ENCODE measurements at places on chromosomes 4 and X.

DNA sequence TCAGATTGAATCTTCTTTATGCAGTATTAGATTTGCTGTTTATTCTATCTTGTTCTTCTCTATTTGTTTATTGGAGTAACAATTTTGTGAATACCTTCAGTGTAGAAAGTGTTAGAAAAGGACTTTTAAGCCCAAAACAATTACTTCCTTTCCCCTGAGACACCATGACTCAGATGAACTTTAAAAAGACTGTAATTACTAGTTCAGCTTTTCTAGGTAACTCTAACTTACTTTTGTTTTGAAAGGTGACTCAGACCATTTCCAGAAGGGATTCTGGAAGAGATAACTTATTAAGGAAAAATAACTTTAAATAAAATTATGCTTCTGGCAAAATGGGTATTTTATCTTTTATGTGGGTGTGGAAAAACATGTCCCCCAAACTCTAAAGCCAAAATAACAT is 561.5 kb upstream of the PCDH10 start:
- no peak for DNase-seq

DNA sequence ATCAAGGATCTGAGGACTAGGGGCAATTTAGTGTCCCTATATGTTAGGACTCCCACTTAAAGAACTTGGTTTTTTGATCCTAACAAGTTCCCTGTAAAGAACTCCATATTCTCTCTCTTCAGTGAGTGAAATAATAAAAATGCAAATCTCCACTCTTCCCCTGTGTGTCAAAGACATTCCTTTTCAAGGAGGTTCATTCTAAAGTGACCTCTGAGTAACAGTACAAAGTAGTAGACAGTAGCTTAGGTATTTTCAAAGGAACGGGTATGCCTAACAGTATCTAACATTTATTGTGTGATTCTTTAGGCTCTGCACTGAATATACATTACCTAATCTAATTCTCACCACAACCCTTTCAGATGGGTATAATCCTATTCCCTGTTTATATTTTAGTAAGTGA is 58.4 kb upstream of the SCOC start:
- DNase-seq: no peak

- peak; percentile 39 for DNase-seq
These were observed 4.8 kb downstream of the FRMPD3 start for GRCh38 chrX:107454302-107454701.

- DNase-seq: no peak
These were observed 308.1 kb downstream of the PTTG2 start for GRCh38 chr4:38268108-38268820.

DNA sequence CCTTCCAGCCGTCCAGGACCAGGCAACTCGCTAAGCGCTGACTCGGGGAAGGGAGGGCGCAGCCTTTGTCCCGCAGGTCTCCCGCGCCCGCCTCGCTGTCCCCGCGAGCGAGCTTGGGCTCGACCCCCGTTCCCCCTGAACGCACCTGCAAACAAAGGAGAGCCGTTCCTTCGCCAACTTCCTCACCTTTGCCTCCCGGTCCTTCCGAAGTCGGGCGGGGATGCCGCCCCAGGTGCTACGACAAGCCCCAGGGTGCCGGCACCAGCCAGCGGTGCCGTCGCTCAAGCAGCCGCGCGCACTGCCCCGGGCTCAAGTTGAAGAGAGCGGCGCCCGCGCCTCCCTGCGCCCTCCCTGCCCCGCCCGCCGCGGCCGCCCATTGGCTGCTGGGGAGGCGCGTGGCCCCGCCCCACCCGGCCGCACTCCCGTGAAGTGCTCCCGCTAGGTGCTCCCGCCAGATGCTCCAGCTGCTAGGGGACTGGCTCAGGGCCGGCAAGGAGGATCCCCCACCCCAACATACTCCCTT is 107.1 kb downstream of the NSUN7 start:
- peak; percentile 27 for DNase-seq

GRCh38 chr4:82043809-82044137 is 330.0 kb downstream of the HNRNPD start:
- no peak for DNase-seq

DNA sequence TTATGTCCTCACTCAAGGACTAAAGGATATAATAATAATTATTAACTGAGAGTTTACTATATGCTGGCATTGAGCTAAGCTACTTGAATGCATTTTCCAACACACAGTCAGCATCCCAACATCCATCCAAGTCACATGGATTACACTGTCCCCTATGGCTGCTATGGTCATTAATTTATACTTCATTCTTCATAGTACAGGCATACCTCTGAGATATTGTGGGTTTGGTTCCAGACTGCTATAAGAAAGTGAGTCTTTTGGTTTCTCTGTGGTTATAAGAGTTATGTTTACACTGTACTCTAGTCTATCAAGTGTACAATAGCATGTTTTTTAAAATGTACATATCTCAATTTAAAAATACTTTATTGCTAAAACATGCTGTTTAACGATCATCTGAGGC is 89.2 kb downstream of the LNX1 start:
- DNase-seq: no peak

- DNase-seq: no peak
These were observed 14.9 kb downstream of the PKD2 start for GRCh38 chr4:88022289-88022688.

- DNase-seq: no peak
These were observed 41.1 kb downstream of the AFF1 start for GRCh38 chr4:86975927-86976326.

DNA sequence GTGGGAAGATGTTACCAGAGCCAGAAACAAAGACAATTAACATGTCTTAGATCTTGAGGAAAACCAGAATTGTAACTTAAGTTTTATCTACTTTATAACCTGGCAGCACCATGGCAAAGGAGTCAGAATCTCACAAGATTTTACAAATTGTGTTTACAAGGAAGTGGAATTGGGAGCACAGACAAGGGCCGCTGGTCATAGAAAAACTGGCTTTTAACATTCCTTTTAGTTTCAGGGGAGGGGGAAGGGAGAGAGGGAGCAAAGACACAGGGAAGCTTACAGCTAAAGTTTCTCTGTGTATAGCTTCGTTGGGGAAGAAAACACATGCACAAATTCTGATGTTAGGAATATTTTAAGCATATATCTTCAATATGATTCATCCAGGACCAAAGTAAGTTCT is 10.3 kb upstream of the UGT2B11 start:
- DNase-seq: no peak

- peak; percentile 43 for DNase-seq
These were observed 38.9 kb downstream of the PDHA1 start for GRCh38 chrX:19382555-19383145.

- no peak for DNase-seq
These were observed 173.8 kb downstream of the AR start for GRCh38 chrX:67717571-67717970.

GRCh38 chr4:22634541-22635181 is 58.1 kb upstream of the GBA3 start:
- no peak for DNase-seq

- no peak for DNase-seq
These were observed 28.2 kb upstream of the SORBS2 start for GRCh38 chr4:185840201-185840600.

DNA sequence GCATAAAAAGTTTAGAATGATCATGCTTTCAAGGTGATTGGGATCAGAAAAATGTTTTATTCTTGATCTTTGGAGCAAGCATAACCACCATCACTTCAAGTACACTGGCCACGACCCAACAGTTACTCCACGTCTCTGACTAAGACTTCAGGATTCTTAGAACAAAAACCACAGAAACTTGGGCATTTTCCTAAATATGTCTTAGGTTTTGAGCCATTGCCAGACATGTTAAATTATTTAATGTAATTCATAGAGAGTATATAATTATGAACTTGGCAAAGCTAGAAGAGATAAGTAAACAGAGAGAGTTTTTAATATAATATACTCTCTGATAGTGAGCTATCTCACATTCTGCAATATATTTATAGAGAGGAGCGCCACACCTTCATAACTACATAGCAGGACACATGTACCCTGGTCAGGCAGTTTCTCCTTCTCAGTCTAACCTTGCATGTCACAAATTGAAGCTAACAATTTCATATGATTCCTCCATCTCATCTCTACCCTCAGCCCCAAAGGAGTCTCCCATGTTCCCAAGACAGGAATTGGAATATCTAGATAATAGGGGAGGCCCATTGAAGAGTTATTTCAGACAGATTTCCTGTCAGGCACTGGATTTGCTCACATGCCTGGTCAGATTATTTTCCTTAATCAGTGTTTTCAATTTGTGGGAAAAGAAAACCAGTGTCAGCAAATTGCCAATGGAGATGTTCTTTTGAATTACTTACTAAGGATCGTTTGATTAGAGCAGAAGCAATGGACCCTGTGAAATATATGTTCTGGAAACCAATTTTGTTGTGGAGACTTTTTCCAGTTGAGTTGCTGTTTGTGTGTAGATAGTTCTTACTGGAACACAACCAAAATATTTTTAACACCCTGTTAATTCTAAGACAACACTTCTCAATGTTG is 61.7 kb upstream of the GUCY1A1 start:
- DNase-seq: no peak

DNA sequence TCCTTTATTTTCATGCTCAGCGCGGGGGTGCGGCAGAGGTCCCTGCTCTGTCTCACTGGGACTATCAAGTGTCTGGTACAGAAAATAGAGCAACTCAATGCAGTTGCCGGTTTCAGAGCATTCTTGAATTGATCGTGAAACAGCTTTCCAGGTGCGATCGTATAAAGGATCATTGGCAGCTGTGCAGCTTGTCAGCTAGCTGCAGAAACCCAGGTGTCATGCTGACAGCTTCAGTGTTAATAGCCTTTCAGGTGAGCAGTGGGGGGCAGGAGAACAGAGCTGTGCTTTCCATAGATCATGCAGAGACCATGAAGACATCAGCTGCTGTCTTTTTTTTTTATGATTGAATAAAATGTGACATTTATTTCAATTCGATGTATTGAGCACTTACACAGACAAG is 583.9 kb downstream of the NLGN4X start:
- no peak for DNase-seq

DNA sequence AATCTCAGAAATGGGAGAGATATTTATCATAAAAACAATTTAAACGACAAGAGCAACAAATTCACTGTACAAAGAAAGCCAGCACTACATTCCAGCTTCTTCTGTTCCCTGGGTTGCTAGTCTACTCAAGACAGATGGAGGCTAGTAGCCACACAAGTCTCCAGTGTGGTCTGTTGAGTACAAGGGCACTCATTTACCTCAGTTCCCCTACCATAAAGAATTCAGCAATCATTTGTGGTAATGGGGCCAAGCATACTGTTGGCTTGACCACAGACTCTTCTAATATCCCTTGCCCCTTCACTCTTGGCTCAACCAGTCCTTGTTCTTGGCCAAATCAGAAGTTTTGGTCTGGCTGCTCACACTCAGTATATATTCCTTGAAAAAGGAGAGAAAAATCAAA is 212.3 kb downstream of the COX18 start:
- no peak for DNase-seq

- DNase-seq: no peak
These were observed 286.9 kb upstream of the FGF16 start for GRCh38 chrX:77160301-77160700.

DNA sequence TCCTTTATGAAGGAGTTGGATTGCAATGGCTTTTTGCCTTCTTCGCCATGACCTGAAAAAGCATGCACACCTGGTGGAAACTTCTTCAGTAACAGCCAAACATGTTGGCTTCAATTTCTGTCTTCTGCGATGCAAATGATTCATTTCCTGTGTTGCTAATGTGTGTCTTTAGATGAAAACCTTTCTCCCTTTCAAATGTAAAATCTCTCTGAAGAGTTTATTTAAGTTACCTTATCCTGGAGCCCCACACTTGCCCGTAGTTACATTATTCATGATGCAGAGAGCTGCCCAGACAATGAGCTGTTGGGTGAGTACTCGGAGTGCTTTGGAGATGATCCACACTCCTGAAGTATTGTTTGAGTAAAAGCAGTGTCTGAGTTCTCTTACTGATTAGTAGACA is 1100.9 kb downstream of the RPA4 start:
- no peak for DNase-seq

DNA sequence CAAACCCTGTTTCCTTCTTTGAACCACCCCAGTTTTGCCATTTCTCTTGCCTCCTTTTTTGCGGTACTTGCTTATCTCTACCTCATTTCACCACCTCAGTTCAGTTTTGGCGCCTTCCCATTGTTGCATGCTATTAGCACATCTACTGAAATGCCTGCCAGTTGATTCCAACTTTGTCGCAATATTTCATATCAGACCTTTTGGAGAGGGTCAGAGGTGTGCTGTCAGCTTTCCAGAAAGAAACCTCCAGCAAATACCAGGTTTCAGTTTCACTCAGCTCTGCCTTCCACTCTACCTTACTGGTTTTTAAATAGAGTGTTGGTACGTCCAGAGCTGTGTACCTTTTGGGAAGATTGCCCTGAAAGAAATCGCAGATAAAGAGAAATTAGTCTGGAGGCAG is 91.9 kb upstream of the CPEB2 start:
- DNase-seq: no peak

DNA sequence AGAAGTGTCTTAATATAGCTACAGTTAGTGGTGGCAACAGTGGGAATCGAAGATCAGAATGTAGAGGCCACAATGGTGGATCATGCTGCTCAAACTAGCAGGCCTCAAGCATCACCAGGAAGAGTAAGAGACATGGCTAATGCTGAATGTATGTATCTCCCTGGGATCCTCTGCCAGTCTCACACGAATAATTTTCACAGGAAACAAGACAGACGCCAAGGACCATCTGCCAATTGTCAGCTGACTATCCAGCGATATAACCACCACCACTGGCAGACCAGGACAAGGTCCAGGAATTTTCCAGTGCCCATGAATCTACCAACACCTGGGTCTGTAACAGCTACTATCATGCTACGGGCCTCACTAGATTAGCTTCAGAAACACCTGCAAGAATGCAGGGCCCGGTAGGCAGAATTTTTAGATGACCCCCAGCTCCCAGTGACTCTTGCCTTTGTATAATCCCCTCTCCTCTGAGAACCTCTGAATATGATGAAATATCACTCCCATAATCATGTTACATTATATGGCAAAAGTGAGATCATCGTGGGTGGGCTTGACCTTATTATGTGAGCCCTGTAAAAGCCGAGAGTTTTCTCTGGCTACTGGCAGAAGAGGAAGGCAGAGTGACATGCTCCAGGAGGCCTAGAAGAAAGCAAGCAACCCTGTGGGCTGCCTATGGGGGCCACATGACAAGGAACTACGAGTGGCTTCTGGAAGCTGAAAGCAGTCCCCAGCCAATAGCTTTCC is 429.8 kb downstream of the BCOR start:
- DNase-seq: no peak

DNA sequence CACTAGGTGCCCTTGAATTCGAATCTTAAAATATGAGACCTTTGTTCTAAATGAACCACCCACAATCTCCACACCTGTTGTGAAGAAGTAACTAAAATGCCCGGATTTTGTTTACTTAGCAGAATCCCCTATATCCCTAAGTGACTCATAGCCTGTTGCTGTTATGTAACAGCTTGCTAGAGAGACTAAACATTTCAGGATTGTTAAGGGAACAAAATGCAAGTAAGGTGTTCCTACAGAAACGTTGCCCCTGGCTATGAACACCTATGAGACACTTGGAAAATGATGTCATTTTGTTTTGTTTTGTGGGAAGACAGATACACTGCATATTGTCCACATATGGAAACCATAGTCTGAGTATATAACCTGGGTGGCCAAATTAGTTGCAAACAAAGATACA is 24.2 kb upstream of the MXRA5 start:
- no peak for DNase-seq

- peak; percentile 60 for DNase-seq
These were observed 11.8 kb upstream of the ZNF630 start for GRCh38 chrX:48083212-48083611.
